ENCODE measurements at places on chromosomes 6 and 20. TPM values are rescaled to one million over a fixed set of nuclear protein-coding genes. Genes with fewer than 3 reads are reported as not detected.

The LCA5 gene
- polyA plus RNA-seq: 1.7 TPM

The MAFB gene
- polyA plus RNA-seq: not detected

The TSPO2 gene
- polyA plus RNA-seq: not detected

The ERVFRD-1 gene
- polyA plus RNA-seq: 0.05 TPM

The HLA-DRB1 gene
- polyA plus RNA-seq: not detected

All from K562 (cell line).